Stimulated activated CD8-positive, alpha-beta memory T cell treated with anti-CD3 and anti-CD28 coated beads, Interleukin-15, amount 100 ng/mL, for 4 hours (primary cell): ENCODE measurements at places on chromosomes 16 and 17.
A peak's percentile ranks its signal among the peaks of the same experiment; 100 is the strongest.

DNA sequence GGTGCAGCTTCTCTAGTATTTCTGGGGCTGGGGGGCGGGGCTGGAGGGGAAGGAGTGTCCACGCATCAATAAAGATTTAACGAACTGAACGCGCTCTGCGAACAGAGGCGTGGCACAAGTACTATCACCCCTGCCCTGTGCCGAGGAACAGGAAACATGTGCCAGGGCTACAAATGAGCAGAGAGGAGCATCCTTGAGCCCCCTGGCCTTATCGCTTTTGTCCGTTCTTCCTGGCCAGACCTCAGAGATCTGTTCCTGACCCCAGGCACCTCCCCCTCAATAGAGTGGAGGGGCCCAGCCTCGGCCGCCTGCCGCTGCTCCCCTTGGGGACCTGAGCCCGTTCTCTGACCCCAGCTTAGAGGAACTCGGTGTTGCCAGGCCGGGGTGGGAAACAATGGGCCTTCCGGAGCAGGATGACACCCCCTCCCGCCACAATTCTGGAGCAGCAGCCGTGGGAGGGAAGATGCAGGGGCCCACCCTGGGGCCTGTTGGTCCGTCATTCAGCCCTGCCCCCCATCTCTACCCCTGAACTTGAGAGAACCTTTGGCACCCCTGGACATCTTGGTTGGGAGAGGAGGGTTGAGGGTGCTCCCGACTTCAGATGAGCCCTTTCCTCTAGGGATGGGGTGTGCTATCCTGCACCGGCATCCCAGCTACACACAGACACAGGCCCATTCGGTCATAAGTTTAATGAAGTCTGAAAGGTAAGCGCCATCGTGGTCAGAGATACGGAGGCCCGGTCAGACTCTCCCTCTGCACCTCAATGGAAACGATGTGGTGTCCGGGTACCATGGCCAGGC lies 1.1 kb downstream of the NAA38 start:
- DNase-seq: no peak

GRCh38 chr16:68995011-68995504 lies 110.4 kb upstream of the HAS3 start:
- no peak for DNase-seq

DNA sequence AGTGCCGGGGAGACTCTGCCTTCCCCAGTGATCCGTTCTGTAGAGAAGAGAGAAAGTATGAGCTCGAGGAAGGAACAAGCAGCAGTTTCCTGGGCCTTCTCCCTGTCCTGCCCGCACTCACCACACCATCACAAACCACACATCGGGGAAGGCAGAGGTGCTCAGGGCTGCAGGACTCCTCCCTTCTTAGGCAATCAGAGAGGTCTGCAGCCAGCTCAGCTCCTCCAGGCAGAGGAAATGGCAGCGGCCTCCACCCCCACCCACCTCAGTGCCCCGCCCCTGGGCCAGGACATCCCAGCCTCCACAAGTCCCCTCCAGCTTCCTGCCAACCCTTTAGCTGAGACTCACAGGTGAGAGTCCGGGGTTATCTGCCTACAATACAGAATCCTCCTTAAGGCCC lies 2.0 kb downstream of the ZNF319 start:
- no peak for DNase-seq

- peak; percentile 34 for DNase-seq
These were observed 48.7 kb upstream of the GSE1 start for GRCh38 chr16:85564277-85565051.

DNA sequence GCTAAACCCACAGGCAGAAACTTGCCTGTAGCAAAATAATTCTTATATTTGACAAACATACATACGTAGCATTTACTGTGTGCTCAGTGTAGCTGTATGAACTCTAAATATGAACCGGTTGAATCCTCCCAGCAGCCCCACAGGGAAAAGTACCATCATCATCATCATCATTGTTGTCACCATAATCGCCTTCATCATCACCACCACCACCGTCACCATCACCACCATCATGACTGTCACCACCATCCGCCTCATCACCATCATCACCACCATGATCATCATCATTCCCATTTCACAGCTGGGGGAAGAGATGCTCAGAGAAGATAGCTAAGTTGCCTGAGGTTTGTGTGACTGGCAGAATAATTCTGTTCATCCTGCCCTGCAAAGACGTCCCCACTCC lies 81.7 kb downstream of the IRF8 start:
- DNase-seq: no peak

- no peak for DNase-seq
These were observed 5.3 kb upstream of the PPM1D start for GRCh38 chr17:60594734-60595133.

GRCh38 chr17:62668091-62668804 lies 40.8 kb downstream of the MRC2 start:
- DNase-seq: no peak

DNA sequence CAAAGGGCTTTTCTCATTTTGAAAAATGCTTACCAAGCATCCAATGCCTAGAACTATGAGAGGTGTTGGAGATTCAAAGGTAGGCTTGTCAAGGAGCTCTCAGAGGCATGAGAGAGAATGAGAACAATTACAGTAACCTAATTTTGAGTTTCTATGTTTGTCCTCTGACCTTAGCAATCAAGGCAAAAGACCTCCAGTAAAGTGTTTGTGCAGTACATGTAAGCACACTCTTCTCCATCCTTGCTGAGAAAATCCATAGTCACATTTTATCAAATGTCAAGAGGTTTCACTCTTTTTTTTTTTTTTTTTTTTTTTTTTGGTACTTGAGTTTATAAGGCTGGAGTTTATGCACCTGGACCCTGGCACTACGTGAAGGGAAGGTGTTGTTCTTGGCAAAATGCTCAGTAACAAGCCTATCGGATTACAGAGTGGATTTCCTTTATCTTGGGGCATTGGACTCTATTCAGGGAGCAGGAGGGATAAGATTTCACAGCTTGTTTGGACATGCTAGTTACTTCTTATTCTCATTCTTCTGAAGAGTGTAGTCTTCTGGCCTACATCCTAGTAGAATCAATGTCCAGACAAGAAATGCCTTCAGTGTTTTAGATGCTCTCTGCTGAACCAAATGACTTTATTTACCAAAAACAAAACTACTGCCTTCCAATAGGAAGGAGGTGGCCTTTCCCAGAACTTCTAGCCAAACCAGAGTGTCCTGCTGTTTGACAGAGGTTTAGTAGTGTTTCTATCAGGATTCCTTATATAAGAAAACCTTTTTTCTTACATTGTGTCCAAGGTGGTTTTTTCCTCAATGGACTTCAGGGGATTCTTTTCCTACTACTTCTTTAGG lies 21.9 kb downstream of the KCNJ2 start:
- no peak for DNase-seq

- DNase-seq: peak; percentile 28
These were observed 2.2 kb upstream of the CHD3 start for GRCh38 chr17:7886227-7887037.

- no peak for DNase-seq
These were observed 299.5 kb downstream of the IRF8 start for GRCh38 chr16:86198206-86199118.
